ENCODE measurements at places on chromosomes 4 and X.

DNA sequence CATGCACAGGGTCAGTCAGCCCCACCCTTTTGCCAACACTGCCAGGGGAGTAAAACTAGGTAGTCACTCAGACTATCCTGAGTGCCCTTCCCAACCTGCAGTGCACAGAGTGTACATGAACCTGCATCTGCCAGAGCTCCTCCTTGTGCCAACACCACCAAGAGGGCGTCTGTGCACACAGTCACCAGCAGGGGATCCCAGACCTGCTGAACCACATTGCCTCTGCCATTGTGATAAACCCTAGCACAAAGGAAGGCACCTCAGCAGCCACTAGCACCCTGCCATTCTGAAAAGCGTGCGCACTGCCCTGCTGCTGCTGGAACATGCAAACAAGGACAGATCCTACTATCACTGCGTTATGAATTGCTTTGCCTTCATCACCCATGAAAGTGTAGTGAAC is 247.8 kb upstream of the POU3F4 start:
- DNase-seq: no peak

- no peak for DNase-seq
Observed at GRCh38 chr4:83629945-83630721, 94.2 kb downstream of the GPAT3 start.

DNA sequence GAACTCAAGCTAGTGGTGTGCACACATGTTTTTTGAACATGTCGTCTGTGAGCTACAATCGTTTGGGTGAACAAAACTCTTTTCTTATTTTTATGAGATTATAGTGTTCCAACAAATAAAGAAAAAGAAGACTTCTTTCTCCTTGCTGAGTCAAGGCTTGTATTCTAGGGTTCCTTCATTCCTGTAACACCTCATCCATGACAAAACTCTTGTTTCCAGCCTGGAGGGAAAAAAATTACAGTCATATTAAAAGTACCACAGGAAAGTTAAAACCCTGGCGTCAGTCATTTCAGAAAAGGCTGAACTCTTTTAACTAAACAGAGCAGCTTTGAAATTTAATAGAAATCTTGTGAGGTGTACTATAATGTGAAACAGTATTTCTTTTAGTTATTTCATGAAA is 79.2 kb upstream of the BOD1L1 start:
- no peak for DNase-seq

DNA sequence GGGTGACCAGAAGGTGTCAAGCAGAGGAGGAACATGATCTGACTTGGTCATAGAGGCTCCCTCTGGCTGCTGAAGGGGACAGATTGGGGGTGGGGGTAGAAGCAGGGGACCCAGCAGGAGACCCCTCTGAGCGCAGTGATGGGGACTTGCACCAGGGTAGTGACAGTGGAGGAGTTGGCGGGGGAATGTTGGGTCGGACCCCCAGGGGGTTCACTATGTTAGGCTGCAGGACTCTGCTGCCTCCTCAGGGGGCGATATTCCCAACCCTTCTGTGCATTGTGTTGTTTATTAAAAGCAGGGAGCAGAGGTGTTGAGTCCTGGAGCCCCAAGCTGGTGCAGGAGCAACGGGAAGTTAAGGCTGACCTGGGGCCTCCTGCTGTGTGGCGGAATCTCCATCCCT is 8.8 kb downstream of the WDR13 start:
- no peak for DNase-seq

GRCh38 chr4:47209833-47210232 is 178.5 kb downstream of the GABRB1 start:
- DNase-seq: no peak

GRCh38 chrX:119688911-119689321 is 4.1 kb downstream of the SEPTIN6 start:
- no peak for DNase-seq

GRCh38 chrX:153732401-153732800 is 7.7 kb downstream of the ABCD1 start:
- no peak for DNase-seq

- no peak for DNase-seq
Observed at GRCh38 chrX:20177093-20177492, 35.5 kb upstream of the EIF1AX start.

GRCh38 chr4:156792462-156793085 is 179.0 kb downstream of the PDGFC start:
- DNase-seq: no peak

- no peak for DNase-seq
Observed at GRCh38 chr4:61440321-61440720, 240.2 kb downstream of the ADGRL3 start.

- no peak for DNase-seq
Observed at GRCh38 chrX:145817331-145818185, at the start of gene SLITRK2. TSS of gene SLITRK2 (plus strand) at chrX:145817829. CDS start at chrX:145822426, 4,597 bp downstream.

DNA sequence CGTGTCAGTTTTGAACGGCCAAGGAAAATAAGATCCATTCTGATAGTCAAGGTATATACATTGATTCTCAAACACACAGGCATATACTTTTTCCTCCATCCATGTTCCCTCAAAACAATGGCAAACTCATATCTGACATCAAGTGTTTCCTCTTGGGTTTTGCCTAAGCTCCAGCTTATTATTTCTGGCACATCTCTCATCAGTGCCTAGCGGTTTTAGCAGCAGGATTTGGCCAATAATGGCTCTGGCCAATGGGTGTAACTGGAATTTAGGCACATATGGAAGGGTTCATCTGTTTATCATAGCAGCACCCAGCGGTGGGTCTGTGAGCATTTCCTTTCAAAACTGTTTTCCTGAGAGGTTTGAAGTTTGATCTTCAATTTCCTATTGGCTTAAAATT is 161.6 kb upstream of the TLL1 start:
- no peak for DNase-seq

DNA sequence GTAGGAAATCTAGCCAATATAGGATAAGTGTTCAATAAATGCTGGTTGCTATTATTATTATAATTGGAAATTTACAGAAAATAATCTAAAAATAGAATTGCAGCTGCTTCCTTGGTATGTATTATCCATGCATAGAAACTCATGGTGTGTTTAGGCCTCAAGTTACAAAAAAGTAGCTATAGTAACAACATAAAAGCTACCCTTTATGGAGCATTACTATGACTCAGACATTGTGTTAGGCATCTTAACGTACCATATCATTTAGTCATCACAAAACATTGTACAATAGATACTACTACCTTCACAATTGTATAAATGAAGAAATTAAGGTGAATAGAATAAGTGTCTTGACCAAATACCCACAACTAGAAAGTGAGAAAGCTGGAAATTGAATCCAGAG is 126.9 kb upstream of the NRK start:
- DNase-seq: no peak

DNA sequence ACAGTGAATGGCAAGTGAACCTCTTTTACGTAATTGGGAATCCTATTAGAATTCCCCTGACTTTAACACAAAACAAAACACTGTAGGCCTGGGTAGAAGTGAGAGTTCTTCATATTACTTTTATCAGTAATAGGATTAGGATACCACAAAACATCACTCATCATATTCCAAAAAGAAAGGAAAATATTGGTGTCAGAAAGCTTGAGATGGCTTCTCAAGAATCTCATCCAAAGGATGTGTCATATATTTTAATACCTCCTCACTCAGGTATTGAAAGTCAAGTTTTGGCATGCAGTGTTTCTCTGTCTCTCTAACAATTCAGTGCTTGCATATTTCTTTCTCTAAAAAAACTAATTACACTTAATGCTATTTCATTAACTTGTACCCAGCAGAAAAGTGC is 173.2 kb downstream of the PDGFC start:
- no peak for DNase-seq

GRCh38 chrX:115966920-115967319 is 203.6 kb upstream of the AGTR2 start:
- DNase-seq: no peak

DNA sequence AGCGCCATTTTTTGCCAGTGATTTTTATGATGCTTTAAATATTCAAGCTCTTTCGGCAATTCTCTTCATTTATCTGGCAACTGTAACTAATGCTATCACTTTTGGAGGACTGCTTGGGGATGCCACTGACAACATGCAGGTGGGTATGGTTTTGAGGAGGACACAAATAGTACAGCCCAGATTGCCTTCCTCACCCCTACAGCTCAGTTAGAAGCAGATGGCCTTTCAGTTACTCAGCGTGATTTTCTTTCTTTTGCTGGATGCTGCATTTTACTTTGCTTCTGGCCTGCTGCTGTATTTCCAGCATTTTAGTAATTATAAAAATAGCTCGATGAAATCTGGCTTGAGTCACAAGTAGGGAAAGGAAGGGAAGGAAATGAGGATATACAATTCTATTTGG is 114.7 kb downstream of the SLC4A4 start:
- no peak for DNase-seq

GRCh38 chr4:39893693-39894072 is 84.0 kb downstream of the PDS5A start:
- no peak for DNase-seq
